ENCODE measurements at places on chromosomes 1 and 21.

DNA sequence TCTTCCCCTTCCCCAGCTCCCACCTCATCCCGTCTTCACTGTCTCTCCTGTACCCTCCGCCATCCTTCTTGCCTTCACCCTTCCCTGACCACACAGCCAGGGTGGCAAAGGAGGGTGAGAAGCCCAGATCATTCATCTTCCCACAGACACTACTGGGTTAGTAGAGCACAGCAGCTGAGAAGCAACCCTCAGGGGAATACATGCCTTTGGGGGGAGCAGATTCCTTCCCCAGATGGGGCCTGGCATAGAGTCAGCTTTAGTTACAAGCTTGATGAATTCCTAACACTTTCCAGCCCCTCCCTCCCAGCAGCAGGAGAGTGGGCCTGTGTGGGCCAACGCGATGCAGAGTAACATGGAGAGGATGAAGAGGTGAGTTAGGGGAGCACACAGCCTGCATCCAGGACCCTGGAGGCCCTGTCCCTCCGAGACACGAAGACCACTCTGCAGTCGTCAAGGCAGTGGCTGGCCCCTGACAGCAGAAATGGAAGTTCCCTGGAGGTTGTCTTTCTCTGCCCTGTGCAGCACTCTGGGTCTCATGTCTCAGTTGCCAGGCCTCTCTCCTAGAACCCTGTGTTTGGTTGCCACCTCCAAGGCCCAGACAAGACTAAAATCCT lies 8.8 kb upstream of the BTG2 start:
- no peak for DNase-seq

DNA sequence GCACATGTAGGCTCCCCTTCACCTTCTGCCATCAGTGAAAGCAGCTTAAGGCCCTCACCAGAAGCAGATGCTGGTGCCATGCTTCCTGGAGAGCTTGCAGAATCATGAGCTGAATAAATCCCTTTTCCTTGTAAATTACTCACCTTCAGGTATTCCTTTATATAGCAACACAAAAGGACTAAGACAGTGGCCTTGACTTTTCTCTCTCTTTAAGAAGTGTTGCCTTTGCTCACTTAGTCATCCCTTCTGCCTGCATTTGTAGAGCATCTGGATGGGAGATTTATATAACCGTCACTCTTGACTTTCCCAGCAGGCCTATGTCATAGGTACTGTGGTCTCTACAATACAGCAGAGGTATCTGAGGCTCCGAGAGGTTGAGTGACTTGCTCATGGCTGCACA lies 3.7 kb downstream of the PCSK9 start:
- no peak for DNase-seq

DNA sequence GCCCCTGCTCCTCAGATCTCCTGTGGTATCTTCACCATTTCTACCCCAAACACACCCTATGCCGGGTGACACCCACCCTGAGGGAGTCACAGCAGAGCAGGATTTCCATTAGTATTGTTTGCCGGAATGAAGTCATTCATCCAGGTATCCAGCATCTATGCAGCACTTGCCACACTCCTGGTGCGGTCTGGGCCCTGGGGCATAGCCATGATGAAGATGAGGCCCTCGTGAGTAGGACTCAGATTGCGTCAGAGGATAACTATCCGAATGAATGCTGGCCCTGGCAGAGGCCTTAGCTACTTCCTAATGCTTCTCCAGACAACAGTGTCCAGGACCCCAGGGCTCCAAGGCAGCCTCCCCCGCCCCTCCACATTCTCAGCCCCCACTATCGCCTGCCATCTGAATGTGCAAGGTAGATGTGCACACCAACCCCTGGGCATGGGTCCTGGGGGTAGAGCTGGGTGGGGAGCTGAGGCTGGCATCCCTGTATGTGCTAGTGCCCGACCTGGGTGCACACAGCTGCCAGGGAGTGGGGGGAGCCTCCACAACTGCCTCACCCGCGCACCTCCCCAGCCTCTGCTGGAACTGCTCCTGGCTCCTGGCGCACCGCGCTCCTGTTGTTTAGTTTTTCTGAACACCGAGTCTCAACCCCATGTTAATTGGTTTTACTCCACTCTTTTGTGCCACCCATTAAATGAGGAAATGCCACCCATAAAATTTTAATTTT lies 25.5 kb upstream of the ZC3H12A start:
- DNase-seq: no peak

GRCh38 chr1:204094856-204095634 lies 22.1 kb downstream of the SOX13 start:
- no peak for DNase-seq

DNA sequence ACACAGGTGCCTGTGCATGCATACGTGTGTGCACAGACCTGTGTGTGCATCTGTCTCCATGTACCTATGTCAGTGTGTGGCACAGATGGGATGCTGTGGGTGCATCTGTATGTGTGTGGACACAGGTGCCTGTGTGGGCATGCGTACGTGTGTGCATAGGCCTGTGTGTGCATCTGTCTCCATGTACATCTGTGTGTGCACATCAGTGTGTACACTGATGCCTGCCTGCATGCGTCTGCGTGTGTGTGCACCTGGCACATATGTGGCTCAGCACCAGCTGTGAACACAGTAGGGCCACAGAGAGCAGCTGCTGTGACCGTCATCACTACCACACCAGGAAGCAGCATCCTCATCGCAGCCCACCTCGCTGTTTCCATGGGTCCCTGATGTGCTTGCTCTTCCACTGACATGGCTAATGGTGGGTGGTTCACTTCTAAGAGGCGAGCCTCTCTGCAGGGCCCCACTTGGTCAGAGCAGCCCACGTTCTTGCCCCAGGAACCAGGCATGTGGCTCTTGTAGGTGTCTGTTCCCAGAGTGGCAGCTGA lies 9.6 kb upstream of the SPATC1L start:
- DNase-seq: no peak

DNA sequence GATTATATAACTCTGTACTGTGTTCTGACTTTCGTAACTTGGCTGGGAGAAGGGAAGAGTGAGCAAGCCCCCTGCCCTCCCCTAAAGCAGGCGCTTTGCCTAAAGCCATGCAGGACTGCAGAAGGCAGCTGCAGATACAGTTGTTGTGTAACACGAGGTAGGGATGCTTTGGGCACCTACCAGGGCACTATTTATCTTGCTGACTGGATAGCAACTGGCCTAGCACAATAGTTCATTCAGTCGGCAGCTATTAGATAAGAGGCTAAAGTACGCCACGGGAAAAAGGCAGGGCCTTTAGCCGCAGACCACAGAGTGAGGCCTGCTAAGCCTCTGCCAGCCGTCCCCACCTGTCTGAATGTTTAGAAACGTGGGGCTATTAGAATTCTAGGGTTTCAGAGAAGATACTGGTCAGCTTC lies 80.9 kb downstream of the TTC3 start:
- no peak for DNase-seq

DNA sequence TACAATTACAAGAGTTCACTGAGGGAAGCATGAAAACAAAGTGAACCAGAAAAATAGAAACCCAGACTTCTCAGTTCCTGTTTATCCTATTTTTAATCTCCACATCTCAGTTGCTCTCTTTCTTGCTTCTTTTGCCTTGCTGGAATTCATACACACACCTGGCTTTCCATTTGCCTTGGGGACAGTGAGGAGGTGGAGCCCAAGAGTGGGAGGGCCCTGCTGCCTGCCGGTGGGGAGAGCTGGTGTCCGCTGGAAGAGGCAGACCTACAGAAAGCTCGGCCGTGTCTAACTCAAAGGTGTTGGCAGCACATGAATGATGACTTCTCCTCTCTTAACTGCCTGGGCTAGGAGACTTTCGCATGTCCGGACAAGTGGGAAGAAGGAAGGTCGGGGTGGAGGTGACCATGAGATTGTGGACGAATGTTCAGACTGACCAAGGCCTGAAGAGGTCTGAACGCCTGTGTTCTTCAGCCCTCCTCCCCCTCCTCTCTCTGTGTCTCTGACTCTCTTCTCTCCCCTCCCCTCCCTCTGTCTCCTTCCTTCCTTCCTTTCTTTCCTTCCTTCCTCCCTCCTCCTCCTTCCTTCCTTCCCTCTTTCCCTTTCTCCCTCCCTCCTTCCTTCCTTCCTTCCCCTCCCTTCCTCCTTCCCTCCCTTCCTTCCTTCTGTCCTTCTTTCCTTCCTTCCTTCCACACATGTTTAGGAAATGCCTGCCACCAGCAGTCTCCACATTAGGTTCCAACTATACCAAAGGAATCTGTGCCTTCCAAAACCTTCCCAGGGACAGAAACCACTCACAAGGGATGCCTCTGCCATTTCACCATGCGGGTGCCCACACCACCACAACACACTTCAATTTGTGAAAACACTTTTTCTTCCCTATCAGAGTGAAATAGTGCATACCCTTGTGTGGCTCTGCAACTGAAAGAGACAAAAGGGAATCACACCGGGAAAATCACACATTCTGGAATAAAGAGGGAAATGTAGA lies 157.3 kb upstream of the RUNX1 start:
- peak; percentile 33 for DNase-seq

DNA sequence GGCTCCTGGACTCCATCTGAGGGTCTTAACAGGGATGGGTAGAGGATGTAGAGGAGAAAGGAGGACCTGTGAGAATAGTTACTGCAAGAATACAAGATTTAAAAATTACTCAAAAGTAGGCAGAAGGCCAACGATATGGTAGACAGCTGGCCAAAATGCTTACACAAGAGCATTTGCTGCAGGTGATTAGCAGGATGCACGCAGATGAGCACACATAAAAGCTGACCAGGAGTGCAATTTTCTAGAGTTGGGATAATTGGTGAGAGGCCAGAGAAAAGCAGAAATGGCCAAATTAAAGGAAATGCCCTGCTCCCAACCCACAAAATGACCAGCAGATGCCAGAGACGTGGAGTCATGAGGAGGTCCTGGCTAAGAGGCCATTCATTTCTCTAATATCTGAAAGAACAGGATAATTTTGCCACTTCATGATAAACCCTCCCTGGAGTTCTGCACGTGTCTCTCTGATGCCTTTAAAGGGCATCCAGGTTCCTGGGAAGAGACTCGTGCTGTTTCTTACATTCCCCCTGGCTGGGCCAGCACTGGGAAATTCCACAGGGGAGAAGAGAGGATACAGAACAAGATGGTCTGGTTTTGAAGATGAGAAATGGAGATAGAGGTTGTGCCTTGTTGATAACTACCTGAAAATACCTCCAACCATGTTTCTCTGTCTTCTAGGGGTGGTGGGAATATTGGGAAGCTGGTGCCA lies 62.3 kb upstream of the KCNA3 start:
- DNase-seq: no peak

GRCh38 chr1:115301438-115302020 lies 36.5 kb downstream of the NGF start:
- DNase-seq: no peak

GRCh38 chr1:202590975-202591411 lies 119.3 kb downstream of the SYT2 start:
- no peak for DNase-seq

DNA sequence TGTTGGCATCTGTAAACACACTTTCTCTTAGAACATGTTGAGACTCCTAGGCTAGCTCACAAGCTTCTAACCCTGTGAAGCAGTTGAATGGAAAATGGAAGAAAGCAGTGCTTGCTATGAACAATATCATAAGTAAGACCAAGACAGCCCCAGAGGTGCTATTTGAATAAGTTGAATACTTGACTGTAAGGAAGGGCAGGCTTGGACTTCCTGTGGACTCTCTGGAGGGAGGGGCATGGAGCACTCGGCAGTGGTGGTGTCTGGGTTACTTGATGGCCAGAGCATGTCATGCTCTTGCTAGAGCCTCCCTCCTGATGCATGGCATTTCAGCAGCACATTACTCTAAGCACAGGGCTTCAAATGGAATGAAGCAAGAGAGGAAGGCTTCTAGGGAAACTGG lies 60.0 kb downstream of the MRPS6 start:
- DNase-seq: no peak

DNA sequence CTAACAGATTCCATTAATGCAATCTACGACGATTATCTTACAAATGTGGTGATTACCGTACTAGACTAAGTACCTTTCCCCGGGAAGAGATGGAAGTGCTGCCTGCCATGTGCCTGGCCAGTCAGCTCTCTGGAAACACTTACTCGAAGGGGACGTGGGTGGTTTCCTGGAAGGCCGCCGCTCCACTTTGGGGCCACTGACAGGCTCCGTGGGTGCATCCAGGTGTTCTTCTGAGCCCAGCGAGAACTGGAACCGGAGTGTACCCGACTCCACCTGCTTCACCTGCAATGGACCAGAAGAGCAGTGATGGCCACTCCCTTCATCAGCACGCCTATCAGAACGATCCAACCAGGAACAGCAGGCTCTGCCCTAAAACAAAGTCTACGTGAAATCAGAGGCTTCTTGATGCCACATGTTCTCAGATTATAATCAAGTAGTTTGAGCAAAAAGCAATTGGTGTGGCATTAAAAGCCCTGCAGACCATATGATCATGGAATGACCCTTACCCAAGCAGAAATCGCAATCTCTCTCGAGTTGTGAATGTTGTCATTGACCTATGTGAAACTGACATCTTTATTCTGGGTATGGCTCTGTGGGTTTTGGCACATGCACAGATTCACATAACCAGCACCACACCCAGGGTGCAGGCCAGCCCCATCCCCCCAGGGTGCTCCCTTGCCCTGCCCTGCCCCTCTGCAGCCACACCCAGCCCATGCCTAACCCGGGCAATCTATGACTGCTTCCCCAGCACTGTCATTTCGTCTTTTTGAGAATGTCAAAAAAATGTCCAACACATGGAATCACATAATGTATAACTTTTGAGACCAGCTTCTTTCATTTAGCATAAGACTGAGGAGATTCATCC lies 64.5 kb downstream of the NPHP4 start:
- DNase-seq: no peak

DNA sequence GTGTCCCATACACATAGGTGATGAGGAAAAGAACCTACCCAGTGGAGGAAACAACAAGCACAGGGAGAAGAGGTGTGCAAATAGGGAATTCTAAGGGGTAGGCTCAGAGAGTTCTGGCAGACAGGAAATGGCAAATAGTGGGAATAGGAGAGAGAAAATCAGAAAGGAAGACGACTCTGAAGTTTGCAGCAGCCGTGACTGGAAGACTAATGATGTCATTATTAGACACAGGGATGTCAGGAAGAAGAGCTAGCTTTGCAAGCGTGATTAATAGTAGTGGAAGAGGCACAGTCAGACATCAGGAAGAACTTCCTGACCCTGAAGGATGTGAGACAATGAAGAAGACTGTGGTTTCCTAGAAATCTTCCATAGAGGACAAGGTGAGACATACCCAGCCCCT lies 21.1 kb downstream of the DLGAP3 start:
- DNase-seq: no peak

DNA sequence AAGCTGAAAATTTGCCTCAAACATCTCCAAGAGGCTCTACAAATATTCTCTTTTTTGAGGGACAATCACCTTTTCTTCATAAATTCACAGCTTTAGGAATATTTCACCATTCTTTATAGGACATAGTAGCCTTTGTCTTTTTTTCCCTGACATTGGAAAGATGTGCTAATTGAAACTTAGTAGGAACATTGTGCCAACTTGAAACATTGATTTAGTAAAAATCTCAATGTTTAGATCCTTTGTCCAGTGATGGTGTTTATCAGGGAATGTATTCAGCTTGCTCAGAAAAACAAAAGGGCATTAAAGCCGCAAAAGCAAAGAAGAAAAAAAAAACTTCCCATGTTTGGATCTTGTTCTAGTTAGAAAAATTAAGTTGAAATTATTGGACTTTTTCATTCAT lies 52.1 kb downstream of the DPT start:
- no peak for DNase-seq

GRCh38 chr1:205229399-205229871 lies 1.7 kb downstream of the TMCC2 start:
- peak; percentile 42 for DNase-seq

Measured in GM12864 (cell line).